Activated naive CD4-positive, alpha-beta T cell treated with anti-CD3 and anti-CD28 coated beads, Interleukin-2, amount 50 U/mL, for 72 hours (primary cell): ENCODE measurements at places on chromosomes 5 and 9. TPM values are rescaled to one million over a fixed set of nuclear protein-coding genes. Genes with fewer than 3 reads are reported as not detected.

GRCh38 chr5:59575648-59576445 lies 317.7 kb downstream of the PDE4D start:
- DNase-seq = no peak

DNA sequence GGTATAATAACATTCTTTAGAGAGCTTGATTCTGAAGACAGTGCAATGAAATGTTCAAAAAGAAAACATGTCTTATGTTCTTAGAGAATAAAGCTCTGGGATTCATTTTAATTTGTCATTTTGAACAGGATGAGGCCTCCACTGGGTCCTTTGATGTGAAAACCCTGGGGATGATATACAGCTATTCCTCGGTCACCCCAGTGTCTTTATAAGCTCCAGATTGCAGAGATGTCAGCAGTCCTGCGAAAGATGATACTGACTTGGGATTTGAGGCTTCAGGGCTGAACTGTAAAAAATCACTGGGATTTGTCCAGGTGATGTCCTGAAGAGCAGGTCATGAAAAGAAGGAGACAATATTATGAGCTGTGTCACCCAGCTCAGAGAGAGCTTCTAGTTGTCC lies 529.7 kb upstream of the ZNF608 start:
- DNase-seq = no peak

GRCh38 chr5:60335913-60336312 lies 364.1 kb downstream of the DEPDC1B start:
- DNase-seq = no peak

DNA sequence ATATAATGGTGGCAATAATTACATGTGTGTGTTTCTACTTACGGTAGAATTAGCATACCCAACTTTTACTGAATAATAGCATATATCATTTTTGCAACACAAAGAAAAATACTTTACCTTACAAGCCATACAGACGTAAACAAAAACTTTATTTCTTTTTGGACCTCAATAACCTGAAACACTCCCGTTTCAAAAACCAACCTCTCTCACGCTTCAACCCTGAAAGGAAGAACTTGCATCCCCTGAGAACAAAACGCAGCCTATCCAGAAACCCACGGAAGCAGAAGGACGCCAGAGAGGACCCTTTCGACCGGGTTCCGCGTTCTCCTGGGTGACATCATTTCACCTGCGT lies at the start of gene RNF38:
Gene RNF38 (minus strand): TSS at position 290 of the 352 bp plus-strand sequence. CDS start 161 bp downstream, at position 129.
- no peak for DNase-seq

DNA sequence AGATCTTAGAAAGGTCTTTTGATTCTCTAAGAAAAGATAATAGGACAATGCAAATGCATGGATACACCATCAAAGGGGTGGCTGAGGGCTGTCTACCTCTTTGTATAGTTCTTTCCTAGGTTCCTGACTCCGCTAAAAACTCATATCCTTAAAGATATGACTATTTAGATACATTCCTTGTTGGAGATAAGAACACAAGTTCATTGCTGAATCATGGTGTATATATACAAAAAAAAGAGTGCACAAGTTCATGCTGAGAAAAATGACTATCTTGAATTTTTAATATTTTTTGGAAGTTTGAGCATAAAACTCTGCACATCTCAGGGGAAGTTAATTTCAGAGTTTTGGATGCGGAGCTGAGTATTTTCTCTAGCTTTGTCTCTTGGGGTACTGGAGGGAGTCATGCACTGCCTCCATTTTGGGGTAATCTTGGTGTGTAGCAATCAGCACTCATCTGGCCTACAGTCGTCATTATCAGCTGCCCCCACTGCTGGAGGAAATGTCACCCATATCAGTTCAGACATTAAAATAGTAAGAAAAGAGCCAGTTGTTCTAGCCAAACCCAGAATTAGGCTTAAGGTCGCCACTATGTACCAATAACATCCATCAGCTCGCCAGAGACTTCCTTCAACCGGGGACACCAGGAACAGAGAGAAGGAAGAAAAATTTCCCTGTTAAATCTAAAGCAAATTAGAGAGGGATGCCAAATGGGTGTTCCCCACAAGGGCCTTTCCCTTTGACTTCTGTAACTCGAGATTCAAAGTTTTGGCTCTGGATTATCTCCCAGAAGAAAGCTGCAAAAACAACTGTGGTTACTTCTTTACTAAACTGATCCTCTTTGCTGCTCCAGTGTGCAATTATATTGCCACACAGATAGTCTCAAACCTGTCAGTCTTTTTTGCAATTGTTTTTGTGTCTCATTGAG lies 49.0 kb downstream of the PTTG1 start:
- DNase-seq = no peak

DNA sequence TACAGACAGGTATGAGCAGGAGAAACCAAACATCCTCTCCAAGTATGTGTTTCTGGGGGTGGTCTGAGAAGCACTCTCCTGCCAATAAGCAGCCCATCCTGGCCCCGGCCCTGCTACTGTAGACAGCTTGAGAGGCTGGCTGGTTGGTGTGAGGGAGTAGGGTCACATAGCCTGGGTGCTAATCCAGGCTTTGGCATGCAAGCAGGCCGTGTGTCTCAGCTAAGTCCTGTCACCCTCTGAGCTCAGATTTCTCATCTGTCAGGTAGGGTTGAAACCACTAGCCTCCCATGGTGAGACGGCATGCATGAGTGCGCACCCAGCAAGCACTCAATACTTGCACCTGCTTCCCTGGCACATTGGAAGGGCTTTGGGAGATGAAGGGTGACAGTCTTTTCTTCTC lies 49.8 kb upstream of the PHYKPL start:
- no peak for DNase-seq

DNA sequence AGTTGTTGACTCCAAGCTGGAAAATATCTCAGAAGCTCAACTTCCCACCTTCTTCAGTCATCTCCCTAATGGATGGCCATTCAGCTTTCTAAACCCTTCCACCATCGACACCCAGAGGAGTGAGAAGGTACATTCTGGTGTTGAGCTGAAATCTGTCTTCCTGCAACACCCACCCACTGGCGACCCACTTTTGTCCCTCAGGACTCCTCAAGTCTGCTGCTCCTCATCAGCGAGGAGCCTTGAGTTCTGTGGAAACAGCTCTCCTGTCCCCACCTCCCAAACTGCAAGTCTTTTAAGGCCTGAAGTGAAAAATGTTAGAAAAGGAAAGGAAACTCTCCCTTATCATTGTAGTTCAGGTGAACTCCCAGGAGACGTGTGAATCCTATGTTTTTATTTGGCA lies 111.5 kb upstream of the HAND1 start:
- no peak for DNase-seq

- no peak for DNase-seq
These were observed 14.0 kb downstream of the IRGM start for GRCh38 chr5:150860246-150860821.

- no peak for DNase-seq
These were observed 106.1 kb upstream of the CPEB4 start for GRCh38 chr5:173781816-173782670.

GRCh38 chr9:68637020-68637419 lies 68.0 kb upstream of the PIP5K1B start:
- DNase-seq = no peak

- DNase-seq = no peak
These were observed 161.7 kb downstream of the RANBP17 start for GRCh38 chr5:171023508-171023907.

DNA sequence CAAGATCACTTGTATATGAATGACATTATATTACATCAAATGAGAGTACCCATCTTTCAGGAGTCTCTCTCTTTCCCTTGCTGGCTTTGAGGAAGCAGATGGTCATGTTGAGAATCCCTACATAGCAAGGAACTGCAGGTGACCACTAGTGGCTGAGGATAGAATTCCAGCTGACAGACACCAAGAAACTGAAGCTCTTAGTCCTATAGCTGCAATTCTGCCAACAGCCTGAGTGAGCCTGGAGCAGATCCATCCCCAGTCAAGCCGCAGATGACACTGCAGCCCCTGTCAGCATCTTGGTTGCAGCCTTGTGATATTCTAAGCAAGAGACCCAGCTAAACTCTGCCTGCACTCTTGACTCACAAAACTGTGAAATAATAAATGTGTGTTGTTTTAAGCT lies 531.5 kb downstream of the CSNK1G3 start:
- DNase-seq = no peak

- no peak for DNase-seq
These were observed at the start of gene TMEM171 for GRCh38 chr5:73120222-73121118. TSS of gene TMEM171 (plus strand) at chr5:73120575. CDS start at chr5:73123374, 2,799 bp downstream.

DNA sequence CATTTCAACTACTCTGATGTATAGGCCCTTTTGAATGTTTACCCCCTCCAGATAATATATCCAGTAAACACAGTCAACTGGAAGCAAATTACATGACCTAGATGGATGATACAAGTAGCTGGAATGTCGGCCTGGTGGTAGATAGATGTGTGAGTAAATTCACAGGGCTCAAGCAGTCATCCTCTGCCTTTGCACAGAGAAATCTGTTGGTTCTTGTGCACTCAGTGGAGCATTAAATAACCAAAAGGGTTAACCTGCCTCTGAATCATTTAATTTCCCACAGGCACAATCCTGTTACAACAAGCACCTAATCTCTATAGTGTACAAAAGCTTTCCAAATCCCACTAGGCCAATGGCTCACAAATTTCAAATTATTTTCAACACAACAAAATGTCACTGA lies 668.3 kb downstream of the DNAH5 start:
- no peak for DNase-seq

GRCh38 chr9:4904322-4905134 lies 80.5 kb upstream of the JAK2 start:
- no peak for DNase-seq

DNA sequence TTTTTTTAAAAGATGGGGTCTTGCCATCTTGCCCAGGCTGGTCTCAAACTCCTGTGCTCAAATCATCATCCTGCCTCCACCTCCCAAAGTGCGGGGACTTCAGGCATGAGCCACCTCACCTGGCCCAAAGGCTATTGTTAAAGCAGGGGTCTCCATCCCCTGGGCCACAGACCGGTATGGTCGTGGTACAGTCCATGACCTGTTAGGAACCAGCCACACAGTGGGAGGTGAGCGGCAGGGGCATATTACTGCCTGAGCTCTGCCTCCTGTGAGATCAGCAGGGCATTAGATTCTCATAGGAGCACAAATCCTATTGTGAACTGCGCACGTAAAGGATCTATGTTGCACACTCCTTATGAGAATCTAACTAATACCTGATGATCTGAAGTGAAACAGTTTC lies 7.3 kb upstream of the NOL6 start:
- DNase-seq = no peak

DNA sequence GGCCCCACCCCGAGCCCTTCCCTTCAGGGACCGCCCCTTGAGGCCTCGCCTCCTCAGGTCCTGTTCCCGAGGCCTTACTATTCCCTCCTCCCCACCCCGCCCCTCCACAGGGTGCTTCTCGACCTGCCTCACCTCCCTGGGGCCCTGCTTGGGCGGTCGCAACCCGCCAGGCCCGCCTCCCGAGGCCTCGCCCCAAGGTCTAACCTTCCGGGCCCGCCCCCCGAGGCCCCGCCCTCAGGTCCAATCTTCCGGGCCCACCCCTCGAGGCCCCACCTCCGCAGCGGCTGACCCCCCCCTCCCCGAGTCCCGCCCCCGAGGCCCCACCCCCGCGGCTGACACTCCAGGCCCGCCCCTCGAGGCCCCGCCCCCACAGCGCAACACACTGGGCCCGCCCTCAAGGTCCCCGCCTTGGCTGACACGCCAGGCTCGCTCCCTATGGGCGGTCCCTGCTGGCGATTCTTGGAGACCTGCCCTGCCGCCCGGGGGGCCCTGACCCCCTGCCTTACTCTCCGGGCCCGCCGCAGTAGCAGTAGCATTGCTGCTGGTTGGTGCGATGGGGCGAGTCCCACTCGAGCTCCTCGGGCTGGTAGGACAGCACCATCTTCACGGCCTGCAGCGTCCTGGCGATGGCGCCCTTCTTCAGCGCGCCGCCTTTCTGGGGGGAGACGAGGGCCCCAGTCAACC lies 8.2 kb downstream of the PHF19 start:
- peak; percentile 93 for DNase-seq

DNA sequence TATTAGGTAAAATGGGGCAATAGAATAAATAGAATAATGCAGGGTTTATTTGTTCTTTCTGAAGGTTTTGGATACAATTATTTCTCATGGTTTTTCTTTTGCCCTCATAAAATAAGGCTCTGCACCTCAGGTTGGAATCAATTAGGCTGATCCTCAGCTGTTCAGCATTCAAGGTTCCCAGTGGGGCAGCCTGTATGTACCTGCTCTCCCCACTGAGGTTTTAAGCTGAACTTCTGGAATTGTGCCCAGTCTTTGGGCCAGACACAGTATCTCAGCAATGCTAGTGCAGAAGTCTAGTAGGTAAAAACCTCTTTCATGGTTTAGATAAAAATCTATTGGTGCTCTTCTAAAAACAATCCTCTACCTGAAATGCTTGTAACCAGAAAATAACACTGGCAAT lies 98.0 kb downstream of the EDIL3 start:
- no peak for DNase-seq

GRCh38 chr5:139705655-139706587 lies 57.8 kb downstream of the CXXC5 start:
- no peak for DNase-seq

DNA sequence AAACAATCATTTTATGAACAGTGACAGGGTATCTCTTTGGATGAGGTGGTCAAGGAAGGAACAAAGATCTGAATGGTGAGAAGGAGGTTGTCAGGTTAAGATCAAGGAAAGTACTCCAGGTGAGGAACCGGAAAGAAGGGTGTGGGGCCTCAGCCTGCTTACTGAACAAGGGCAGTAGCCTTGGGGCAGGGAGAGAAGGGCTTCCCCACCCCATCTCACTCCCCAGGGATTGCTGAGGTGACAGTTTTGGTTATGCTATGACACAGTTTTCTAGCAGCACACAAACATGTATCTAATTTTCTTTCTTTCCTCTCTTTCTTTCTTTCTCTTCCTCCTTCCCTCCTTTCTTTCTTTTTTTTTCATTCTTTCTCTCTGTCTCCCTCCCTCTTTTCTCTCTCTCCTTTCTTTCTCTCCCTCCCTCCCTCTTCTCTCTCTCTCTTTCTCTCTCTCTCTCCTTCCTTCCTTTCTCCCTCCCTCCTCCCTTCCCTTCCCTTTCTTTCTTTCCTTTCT lies 4.1 kb upstream of the HDHD3 start:
- DNase-seq = no peak

- no peak for DNase-seq
These were observed 73.6 kb downstream of the FSTL4 start for GRCh38 chr5:133538718-133539117.

DNA sequence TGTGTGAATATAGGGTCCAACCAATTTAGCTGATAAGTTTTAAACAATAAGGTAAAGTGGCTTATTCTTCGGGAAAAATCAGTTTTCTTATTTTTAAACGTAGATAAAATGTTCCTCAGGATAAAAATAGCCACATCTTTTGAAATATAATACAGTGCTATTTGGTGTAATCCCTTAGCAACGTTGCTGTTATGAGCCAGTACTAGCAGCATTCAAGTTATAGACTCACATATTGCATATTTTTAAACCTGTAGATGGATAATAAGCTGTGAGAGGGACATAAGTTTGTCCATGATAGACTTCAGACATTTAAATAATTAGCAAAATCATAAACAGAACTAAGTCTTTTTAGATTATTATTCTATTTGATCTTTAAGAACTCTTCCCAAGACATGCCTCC lies 6.3 kb downstream of the PDE4D start:
- DNase-seq = no peak

The GKAP1 gene
- total RNA-seq = 7.7 TPM

The FIBCD1 gene
- total RNA-seq = not detected

The FBXO4 gene
- 3.8 TPM for total RNA-seq

The RPS14 gene
- total RNA-seq = 2,876 TPM

The FBP2 gene
- not detected for total RNA-seq

The PCDHB2 gene
- total RNA-seq = not detected

The PCAT7 gene
- total RNA-seq = not detected

The NDUFAF2 gene
- total RNA-seq = 18.4 TPM

The CDC20B gene
- not detected for total RNA-seq

The KIF12 gene
- total RNA-seq = not detected

The SPATA31D3 gene
- not detected for total RNA-seq

The RNF180 gene
- not detected for total RNA-seq

The PCDH1 gene
- 0.56 TPM for total RNA-seq

The RAB3C gene
- not detected for total RNA-seq

The GPR150 gene
- 0.74 TPM for total RNA-seq
